ENCODE measurements at places on chromosomes 13 and 19. TPM values are rescaled to one million over a fixed set of nuclear protein-coding genes. Genes with fewer than 3 reads are reported as not detected.
A peak's percentile ranks its signal among the peaks of the same experiment; 100 is the strongest.

DNA sequence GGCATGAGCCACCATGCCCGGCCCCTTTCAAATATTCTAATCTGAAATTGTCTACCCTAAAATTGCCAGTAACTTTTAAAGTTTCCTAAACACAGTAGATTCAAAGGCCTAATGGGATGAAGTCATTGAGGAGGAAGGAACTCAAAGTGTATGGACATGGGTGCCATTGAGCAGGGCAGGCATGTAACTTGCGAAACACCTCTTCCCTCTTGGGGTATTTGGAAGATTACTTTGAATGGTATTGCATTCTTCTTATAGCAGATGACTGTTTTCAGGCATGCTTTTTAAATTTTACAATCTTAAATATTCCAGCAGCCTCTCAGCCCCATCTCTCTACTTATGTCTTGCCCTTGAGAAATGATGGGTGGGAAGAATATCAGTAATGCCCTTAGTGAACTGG, 21.0 kb downstream of the TM9SF2 start:
- DNase-seq = no peak
- no peaks in the 10 kb centered on the region for H3K27me3 ChIP-seq
- H3K36me3 ChIP-seq = peaks cover 75% of the 10 kb centered on the region
- H3K27ac ChIP-seq = no peak overlapping the region
- no peaks in the 10 kb centered on the region for H3K4me1 ChIP-seq

GRCh38 chr19:20999731-21000352, 20.6 kb upstream of the ZNF430 start:
- H3K4me1 ChIP-seq = no peaks in the 10 kb centered on the region
- H3K4me3 ChIP-seq = no peak overlapping the region
- DNase-seq = no peak
- no peaks in the 10 kb centered on the region for H3K27me3 ChIP-seq

DNA sequence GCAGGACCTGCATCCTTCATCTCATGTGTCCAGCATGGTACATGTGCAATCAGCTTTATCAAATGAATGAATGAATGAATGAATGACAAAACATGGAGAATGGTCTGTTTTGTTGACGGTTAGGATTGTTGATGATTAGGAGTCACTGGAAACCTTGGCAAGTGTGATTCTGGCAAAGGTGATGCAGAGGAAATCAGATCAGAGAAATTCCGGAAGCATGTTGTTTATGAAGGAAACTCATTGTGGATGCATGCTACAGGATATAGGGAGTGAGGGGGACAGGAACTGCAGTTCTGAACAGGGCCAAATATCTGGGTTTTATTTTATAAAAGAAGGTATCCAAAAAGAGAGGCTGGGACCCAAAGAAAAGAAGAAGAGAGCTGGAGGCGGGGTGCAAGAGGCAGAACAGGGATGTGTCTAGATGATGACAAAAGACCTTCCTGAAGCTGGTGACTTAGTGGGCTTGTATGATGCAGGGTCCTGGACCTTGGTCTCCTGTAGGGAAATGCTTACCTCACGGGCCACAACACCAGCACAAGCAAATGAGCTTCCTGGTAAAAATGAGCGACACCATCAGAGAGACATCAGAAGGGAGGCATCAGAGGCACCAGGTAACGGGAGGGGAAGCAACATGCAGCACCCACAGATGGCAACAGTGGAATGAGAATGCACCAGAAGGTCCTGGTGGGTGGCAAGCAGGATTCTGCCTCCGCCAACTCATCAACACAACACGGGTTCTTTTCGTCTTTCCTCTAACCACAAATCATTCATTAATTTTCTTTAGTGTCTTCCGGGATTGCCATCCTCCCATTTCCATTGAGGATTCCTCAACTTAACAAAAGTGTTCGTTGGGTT, 159.6 kb downstream of the FOXO1 start:
- H3K27me3 ChIP-seq = no peaks in the 10 kb centered on the region
- peaks cover 34% of the 10 kb centered on the region for H3K4me1 ChIP-seq
- no peaks in the 10 kb centered on the region for H3K36me3 ChIP-seq

DNA sequence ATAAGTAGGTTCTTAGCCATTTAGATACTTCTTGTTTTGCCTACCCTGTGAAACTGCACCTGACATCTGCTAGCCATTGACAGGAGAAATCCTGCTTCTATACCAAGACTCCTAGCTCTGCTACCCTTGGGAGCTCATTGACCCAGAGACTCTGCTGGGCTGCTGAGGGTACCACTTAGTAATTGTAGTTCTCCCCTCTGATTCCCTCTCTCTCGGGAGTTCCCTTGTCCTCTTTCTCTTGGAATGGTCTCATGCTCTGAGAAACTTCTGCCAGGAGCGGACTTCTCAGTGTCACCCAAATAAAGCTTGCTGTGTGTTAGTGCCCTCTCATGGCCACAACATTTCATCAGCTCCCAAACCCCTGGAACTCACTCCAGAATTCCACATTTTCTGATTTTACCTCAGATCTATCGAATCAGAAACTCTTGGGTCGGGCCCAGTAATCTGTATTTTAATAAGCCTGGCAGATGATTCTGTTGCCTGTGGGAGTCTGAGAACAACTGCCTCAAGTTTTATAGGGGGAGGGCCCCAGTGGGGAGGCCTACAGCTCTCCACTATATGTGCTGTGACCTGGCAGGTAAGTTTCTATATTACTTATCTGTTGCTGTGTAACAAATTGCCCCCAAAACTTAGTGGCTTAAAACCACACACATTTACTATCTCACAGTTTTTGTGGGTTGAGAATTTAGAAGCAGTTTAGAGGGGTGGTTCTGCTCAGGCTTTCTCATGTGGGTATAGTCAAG, 221.1 kb downstream of the TDRD3 start:
- H3K36me3 ChIP-seq = no peaks in the 10 kb centered on the region
- peak overlapping the region; percentile 11 for H3K4me3 ChIP-seq
- no peaks in the 10 kb centered on the region for H3K27me3 ChIP-seq
- DNase-seq = peak; percentile 32

DNA sequence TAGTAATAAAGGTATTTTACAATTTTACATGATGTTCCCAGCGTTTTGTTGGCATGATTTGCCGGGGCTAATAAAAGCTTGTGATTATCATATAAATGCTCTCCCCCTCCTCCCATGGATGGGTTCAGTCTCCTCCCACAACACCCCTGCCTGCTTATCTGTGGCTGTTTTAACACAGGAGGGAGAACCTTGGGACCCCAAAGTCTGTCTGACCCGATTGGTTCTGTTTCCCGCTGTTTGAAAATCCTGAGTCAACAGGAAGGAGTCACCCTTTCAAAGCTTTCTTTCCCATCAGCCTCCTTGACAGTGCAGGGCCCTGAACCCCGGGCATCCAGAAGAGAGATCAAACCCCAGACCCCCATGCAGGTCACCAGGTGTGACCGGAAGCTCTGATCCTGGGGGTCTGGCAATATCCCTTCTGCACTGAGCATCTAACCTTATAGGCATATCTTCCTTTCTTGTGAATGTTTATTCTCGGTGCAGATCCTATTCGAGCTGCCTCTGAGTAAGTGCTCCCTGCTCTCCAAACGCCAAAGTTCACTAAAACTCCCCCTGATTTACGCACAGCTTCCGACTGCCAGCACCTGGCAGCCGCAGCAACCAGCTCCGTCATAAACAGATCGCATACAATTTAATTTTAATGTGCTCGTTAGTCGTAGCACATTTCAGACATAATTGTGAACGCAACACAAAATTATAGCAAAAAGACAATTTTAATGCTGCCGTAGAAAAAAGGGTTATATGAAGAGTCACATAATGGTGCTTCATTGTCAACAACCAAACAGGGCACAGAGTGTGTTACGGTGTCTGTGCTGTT, 74.8 kb downstream of the TSHZ3 start:
- H3K4me3 ChIP-seq = no peak overlapping the region
- no peak overlapping the region for H3K27ac ChIP-seq
- no peak for DNase-seq
- no peaks in the 10 kb centered on the region for H3K36me3 ChIP-seq
- no peaks in the 10 kb centered on the region for H3K27me3 ChIP-seq
- H3K4me1 ChIP-seq = no peaks in the 10 kb centered on the region

DNA sequence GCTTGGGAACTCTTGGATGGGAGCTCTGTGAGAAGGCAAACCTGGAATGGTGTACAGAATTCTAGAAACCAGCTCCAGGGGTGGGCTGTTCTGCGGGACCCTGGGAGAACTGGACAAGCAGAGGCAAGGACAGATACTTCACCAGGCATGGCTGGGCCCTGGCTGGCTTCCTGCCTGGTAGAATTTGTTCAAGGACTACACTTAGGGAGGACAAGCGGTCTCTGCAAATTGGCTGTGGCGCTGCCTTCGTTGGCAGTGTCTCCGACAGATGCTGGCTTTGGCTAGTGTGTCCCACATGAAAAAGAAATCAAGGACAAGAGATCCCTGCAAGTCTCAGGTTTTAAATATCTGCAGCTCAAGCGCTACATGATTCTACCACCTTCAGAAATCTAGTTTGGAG, 12.4 kb downstream of the CEBPG start:
- H3K36me3 ChIP-seq = peaks cover 30% of the 10 kb centered on the region
- H3K27ac ChIP-seq = peak overlapping the region; percentile 22
- no peak for DNase-seq
- peaks cover 37% of the 10 kb centered on the region for H3K4me1 ChIP-seq
- H3K27me3 ChIP-seq = no peaks in the 10 kb centered on the region

Gene NPHS1
- not detected for total RNA-seq

Gene SLC7A9
- 4.7 TPM for total RNA-seq

Gene TSKS
- not detected for total RNA-seq

Gene TEX29
- total RNA-seq = not detected

Gene GPC6
- total RNA-seq = 33.9 TPM

Gene FFAR1
- total RNA-seq = not detected

Gene ZBTB32
- not detected for total RNA-seq

Data from HepG2 (cell line).